ENCODE measurements at places on chromosomes 11 and 22.

DNA sequence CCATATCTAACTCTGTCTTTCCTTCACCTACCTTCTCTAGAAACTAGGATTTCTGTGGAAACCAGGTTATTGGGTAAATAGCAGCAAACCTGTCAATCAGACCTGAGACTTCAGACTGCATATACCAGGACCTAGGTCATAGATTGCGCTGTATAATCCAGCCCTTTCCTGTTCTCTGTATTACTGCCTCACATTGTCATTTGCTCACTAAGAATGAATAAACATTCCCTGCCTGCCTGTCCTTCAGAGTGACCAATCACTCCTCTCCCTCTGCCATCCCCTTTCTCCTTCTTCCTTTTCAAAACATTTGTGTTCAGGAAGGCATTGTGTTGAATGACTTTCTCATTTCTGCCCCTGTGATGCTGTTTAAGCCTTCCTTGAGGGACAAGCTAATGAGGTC lies 14.1 kb upstream of the FZD4 start:
- no peak for DNase-seq

DNA sequence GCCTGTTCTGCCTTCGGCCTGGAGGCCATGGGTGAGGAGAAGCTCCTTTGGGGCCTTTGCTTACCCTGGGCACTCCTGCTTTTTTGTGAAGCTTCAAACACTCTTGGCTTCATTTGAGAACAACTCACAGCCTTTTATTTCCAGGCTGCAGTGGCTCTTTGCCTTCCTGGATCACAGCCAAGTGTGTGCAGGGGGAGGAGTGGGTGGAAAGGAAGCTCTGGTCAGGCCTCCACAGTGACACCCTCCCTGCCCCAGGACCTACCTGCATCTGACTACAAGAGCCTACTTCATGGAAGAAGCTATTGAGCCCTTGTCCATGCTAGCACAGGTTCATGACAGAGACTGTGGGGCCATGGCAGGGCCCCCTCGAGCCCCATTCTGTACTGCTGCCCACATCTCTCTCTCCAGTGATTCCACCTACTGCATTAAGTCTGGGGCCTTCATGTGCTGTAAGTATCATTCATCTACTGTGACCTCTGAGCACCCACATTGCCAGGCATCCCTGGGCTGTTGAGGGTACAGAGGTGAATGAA lies 52.3 kb downstream of the GAB4 start:
- DNase-seq, result no peak

- DNase-seq, result no peak
Measured at GRCh38 chr11:98701541-98701940, 319.2 kb upstream of the CNTN5 start.

- DNase-seq, result no peak
Measured at GRCh38 chr11:47437746-47438418, 11.1 kb downstream of the RAPSN start.

DNA sequence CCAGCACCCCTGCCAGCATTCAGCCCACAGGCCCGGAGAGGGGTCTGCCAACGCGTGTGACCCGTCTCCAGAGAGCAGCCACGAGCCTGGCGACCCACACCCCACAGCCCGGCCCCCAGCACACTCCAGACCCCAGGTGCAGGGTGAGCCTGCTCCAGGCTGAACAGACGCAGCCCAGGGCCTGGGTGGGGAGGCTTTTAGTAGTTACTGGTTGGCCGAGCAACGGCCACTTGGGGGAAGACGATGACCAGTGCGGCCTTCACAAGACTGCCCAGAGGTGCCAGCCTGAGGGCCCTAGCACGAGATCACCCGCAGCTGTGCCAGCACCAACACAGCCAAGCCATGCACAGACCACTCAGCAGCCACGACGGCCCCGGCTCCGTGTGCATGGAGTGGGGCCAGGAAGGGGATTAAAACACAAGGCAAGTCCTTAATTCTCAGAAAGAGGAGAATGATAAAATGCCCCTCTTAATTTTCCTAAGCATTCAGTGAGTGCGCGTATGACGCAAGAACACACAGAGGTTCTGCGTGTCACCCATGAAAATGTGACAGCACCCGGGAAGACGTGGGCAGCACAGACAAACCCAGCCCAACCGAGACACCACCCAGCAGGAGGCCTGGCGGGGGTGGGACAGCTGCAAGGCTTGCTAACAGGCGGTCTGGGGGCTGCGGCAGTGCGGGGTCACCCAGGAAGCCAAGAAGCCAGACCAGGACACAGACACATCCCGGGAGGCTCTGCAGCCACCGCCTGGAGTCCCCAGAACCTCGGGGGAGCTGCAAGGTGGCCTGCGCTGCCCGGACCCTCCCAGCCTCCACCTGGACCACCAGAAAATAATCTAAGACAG lies 47.6 kb downstream of the BRD1 start:
- no peak for DNase-seq

GRCh38 chr22:47601666-47602065 lies 839.2 kb downstream of the TBC1D22A start:
- DNase-seq, result no peak

DNA sequence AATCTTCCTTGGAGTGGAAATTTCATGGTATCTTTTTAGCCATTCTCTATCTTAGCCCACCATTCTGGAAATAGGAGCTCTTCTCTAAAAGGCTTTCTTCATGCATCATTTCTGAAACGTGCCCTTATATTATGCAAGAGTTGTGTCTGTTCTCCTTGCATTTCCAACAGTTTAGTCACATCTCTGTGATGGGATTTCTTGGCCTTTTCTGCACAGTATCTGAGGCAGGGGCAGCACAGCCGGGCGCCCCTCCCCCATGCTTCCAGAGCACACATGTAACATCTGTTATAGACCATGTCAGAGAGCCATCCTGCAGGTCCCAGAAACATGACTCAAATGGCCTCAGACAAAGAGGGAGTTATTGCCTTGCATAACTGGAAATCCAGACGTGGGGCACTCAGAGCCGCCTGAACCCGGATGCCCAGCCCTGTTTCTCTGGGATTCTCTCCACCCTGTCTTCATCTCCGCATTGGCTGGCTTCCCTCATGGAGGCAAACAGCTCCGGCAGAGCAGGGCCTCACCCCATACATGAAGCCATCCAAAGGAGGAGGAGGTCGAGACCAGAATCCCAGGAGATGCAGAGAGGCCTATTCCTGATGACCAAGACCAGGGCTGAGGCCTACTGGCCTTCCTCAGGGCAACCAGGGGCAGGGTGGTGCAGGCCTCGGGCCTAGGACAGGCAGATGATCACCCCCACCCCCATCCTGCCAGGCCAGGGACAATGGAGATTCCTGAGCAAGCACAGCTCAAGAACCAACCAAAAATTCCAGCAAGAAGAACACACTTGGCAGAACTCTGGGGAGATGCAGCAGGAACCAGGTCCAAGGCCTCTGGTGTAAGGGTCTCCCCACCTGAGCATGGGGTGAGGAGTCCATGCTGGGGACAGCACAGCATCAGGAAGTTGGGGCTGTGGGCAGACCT lies 61.3 kb downstream of the IGLL5 start:
- DNase-seq, result no peak

DNA sequence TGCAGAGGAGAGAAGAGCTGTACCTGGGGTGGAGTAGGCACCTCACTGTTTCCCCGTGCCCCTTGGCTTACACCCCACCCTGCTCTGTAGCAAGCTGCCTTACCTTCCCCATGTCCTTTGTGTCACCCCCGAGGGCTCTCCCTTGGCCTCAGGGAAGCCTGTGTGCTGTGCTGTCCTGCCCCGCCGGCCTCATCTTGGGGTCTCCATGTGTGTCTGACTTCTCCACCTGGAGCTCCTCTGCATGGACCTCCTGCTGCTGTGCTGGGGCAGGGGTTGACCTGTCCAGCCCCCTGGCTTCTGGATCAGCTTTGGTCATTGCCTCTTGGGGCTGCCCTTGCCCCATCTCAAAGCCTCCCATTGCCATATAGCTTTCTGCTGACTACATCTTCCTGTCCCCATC lies 59.8 kb downstream of the OSBP2 start:
- no peak for DNase-seq

GRCh38 chr22:39292561-39293074 lies 26.8 kb downstream of the RPL3 start:
- peak; percentile 81 for DNase-seq

DNA sequence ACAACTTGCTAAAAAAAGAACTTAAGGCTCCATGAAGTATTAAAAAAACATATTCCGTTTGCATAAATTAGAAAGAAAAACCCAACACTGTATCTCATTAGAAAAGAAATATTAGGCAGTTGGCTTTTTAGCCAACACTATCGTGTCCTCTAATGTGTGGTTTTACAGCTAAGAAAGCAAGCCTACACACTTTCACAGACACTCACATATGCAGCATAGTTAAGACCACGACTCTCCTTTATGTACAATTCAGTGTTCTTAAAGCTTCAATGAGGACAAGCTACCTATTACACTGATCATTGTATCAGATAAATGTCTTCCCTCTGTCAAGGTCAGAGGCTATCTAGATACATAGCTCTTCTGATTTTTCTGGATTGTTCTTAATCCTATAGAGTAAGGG lies 80.1 kb downstream of the PICALM start:
- DNase-seq, result no peak

DNA sequence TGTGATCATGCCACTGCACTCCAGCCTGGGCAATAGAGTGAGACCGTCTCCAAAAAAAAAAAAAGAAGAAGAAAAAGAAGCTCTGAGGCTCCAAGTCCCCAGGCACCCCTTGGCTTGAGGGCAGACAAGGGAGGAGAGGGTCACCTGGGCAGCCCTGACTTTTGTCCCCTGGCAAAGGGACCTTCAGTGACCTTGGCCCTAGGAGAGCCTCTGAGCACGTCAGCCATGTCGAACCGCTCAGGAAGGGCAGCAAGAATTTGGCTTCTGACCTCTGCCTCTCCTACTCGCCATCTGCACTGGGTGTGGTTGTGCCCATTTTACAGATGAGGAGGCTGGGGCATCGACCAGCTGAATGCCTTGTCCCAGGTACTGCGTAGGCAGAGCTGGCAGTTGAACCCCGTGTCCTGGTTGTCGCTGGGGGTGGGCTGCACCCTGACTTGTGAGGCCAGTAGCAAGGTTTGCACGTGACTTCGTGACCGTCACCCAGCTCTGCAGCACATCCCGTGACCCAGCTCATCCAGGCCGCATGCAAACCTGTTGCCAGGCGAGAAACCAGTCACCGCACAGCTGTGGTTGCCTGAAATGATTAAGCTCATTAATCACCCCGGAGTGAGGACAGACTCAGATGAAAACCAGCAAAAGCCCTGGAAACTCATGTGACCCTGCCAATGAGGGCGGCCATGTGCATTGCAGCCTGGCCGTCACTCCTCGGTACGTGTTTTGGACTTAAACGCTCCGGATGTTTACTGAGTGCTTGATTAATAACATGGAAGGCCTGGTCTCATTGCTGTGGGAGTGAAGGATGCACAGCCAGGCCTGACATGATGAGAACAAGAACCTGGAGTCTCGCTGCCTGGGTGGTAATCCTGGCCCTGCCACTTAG lies 47.7 kb upstream of the PPP6R3 start:
- no peak for DNase-seq

GRCh38 chr11:70727899-70728620 lies 329.7 kb downstream of the CTTN start:
- no peak for DNase-seq

DNA sequence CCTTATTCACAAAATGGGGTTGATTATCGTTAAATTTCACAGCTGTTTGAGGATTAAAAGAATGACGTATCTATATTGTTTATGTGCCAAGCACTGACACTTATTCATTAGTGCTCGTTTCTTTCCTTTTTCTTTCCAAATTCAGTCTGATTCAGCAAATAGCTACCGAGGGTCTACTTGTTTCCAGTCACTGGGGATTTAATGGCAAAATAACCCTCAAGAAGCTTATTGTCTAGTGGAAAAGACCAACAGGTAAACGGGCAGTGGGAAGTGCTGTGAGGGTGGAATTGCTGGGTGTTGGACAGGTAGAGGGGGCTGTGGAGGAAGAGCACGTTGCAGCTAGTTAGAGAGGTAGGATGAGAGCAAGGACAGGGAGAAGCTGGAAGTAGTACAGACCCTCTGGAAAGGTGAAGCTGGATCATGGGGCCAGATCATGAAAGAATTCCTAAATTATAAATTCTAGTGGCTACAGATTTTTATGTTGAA lies 48.3 kb upstream of the BIRC3 start:
- DNase-seq, result no peak

- DNase-seq, result peak; percentile 87
Measured at GRCh38 chr11:67288452-67289225, 464 bp upstream of the ANKRD13D start.

- no peak for DNase-seq
Measured at GRCh38 chr11:123213307-123213771, 18.3 kb upstream of the CLMP start.

DNA sequence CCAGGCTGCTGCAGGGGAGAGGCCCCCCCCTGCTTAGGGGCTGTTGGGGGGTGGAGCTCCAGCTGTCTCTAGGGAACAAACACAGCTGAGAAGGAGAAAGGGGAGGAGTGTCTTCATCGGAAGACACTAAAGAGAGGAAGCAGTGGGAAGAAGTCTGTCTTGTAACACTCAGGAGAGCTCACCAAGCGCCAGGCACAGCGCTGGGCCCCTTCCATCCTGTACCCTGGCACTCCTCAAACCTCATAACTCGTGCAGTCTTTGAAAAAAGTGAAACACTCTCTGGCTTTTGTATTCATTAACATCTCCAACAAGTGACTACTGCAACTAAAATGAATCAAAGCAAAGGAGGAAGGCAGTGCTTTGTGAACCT lies 67.4 kb upstream of the PRDM11 start:
- DNase-seq, result no peak
